ENCODE measurements at places on chromosomes 3 and 15. TPM values are rescaled to one million over a fixed set of nuclear protein-coding genes. Genes with fewer than 3 reads are reported as not detected.

ZSCAN2 gene
- total RNA-seq, result 8.3 TPM

HHATL gene
- not detected for total RNA-seq

CLDN16 gene
- total RNA-seq, result not detected

FRMD5 gene
- total RNA-seq, result not detected

EHHADH gene
- total RNA-seq, result 1.1 TPM

PRSS50 gene
- total RNA-seq, result not detected

- no peak overlapping the region for H3K4me3 ChIP-seq
- no peak overlapping the region for H3K27ac ChIP-seq
- no peaks in the 10 kb centered on the region for H3K36me3 ChIP-seq
- H3K27me3 ChIP-seq, result no peaks in the 10 kb centered on the region
- no peak for DNase-seq
Observed at GRCh38 chr15:39115379-39116057, 465.4 kb upstream of the THBS1 start.

GRCh38 chr3:10116138-10116460, 624 bp downstream of the BRK1 start:
- no peaks in the 10 kb centered on the region for H3K27me3 ChIP-seq
- DNase-seq, result no peak
- H3K4me3 ChIP-seq, result peak overlapping the region; percentile 92
- peaks cover 25% of the 10 kb centered on the region for H3K4me1 ChIP-seq
- H3K36me3 ChIP-seq, result peaks cover 6% of the 10 kb centered on the region
- peak overlapping the region; percentile 77 for H3K27ac ChIP-seq

GRCh38 chr3:46484911-46485778, 12.6 kb upstream of the RTP3 start:
- H3K27me3 ChIP-seq, result no peaks in the 10 kb centered on the region
- no peak overlapping the region for H3K27ac ChIP-seq
- H3K4me3 ChIP-seq, result no peak overlapping the region
- no peaks in the 10 kb centered on the region for H3K36me3 ChIP-seq

GRCh38 chr3:168495270-168495669, 399.5 kb upstream of the GOLIM4 start:
- no peaks in the 10 kb centered on the region for H3K36me3 ChIP-seq
- H3K4me3 ChIP-seq, result no peak overlapping the region
- no peaks in the 10 kb centered on the region for H3K4me1 ChIP-seq
- H3K27ac ChIP-seq, result no peak overlapping the region
